ENCODE measurements at places on chromosomes 2 and 18. TPM values are rescaled to one million over a fixed set of nuclear protein-coding genes. Genes with fewer than 3 reads are reported as not detected.

The RAX gene
- not detected for total RNA-seq

The CCBE1 gene
- 3.1 TPM for total RNA-seq

The STPG4 gene
- total RNA-seq, result 0.72 TPM

The AMER3 gene
- total RNA-seq, result 1.00 TPM

- no peak for DNase-seq
Measured at GRCh38 chr2:102278720-102279390, 32.5 kb upstream of the IL1RL1 start.

DNA sequence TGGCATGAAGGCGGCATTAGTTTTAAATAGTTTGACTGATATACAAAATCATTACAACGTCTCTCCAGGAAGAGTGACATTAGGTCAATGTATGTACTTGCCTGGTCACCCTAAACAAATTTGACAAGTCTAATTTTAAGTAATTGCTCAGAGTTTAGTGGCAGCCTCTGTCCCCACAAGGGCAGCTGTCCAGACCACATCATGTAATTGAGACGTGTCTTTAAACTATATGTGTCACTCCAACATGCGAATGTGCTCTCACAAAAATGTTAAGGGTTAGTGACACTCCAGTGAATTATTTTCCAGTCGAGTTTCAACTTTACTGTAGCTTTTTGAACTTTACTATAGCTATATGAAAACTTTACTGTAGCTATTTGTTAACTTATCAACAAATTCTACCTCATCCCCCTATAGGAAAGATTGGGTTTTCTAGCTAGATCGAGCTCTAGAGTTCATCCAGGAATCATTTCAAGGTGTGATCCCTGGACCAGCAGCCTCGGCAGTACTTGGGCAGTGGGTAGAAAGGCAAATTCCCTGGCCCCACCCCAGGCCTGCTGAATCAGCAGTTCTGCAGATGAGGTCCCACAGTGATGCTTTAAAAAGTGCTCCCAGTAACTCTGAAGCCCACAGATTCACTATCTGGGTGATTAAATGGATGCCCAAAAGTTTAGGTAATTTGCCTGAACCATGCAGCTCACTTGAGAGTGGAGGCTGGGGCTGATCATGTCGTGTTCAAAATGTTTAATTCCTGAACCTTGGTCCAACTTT is 66.4 kb upstream of the POU3F3 start:
- no peak for DNase-seq

DNA sequence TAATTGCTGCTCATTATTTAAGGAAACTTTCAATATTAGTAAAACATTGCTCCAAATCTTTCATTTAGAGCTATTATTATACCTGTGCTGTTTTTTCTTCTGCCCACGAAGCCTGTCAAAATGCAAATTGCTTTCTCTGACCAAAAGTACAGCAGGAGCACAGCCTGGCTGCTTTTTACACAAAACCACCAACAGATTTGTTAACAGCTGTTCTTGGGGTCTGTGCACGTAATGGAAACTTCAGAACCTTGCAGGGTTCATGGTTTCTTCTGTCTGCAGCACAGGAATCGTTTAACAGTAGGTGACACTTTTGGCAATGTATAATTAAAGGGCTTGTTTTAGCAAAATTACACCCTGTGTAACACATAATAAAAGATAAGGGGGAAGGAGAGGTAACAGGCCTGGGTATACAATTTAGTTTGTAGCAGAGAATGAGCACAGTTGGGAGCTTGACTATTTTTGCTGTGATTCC is 447.3 kb downstream of the KCNJ3 start:
- DNase-seq, result no peak

GRCh38 chr18:48345596-48345995 is 63.6 kb downstream of the ZBTB7C start:
- DNase-seq, result no peak

GRCh38 chr2:148622366-148622765 is 22.2 kb upstream of the EPC2 start:
- DNase-seq, result no peak

DNA sequence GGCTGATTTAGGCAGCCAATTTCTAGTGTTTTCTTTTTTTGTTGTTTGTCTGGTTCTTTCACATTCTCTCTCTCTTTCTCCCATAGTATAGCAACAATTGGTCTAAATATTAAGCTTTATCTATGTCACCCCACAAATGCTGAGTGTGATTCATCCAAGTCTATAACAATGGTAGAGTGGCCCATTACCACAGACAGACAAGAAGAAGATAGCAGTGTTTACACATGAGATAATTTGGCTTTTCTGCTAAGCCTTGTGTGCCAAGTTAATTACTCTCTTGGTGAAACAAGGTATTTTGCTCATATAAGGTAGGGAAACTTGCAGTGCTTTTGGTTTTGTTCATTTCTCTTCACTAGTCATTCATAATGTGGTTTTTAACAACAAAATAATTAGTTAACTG is 166.5 kb downstream of the SLC8A1 start:
- no peak for DNase-seq
